ENCODE measurements at places on chromosomes 16 and 17.

- DNase-seq = no peak
These were observed 49.4 kb downstream of the XPO6 start for GRCh38 chr16:28162326-28162877.

DNA sequence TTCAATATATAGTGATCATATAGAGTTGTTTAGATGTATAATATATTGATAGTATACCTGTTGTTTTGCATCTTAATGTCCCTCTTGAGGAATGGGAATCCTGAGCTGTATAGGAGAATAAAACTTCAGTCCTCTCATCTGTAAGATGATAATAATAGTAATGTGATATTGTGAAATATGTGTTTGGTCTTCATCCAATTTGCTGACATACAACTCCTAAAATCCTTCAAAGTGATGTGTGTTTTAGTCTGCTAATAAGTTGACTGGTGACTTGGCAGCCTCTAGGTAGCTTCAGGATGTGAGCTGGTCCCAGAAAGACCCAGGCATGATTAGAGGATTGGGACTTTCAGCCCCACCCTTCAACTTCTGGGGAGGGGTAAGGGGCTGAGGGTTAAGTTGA lies 22.8 kb upstream of the NFAT5 start:
- no peak for DNase-seq

- no peak for DNase-seq
These were observed 75.6 kb downstream of the SPECC1 start for GRCh38 chr17:20084621-20085282.

DNA sequence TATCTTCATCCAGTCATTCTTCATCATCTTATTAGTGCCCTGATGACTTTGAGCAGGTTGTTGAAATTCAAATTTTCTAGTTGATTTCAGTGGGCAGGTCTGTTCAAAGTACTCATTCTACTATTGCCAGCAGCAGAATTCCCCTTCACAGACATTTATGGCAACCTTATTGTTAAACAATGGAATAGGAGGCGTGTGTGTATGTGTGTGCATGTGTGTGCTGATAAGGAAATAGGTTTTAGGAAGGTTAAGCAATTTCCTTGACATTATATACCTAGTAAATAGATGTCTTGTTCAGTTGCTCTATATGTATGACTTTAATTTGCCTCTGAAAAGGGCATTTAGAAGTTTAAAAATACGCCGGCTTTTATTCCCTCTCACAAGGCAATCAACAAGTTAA lies 601.4 kb upstream of the CA10 start:
- no peak for DNase-seq

GRCh38 chr16:79664407-79664806 lies 63.9 kb upstream of the MAF start:
- DNase-seq = no peak

DNA sequence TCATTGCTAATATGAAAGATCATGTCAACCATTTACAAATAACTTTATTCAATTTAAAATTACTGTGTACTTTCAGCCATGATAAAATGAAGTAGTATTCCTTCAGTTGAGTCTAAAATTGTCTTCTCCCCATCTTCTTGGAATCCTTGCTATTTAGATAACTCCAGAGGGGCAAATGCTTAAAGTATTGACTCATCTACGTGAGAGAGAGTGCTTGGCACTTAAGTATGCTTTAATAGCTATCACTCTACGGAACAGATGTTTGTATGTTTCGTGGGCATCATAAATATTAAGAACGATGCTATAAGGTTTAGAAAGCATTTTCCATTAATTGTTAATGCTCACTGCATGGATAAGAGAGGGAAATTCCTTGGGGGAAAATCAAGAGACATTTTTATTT lies 69.3 kb upstream of the MED13 start:
- no peak for DNase-seq

GRCh38 chr17:78133971-78134898 lies 3.7 kb downstream of the TMC8 start:
- no peak for DNase-seq

DNA sequence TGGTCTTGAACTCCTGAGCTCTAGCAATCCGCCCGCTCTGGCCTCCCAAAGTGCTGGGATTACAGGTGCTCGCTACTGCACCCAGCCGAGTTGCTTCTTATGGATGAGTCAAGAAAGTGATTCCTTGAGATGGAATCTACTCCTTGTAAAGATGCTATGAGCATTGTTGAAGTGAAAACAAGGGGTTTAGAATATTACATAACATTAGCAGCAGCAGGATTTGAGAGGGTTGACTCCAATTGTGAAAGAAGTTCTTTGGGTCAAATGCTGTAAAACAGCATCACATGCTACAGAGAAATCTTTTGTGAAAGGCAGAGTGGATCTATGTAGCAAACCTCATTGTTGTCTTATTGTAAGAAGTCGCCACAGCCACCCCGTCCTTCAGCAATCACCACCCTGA lies 72.7 kb downstream of the NT5M start:
- DNase-seq = no peak

DNA sequence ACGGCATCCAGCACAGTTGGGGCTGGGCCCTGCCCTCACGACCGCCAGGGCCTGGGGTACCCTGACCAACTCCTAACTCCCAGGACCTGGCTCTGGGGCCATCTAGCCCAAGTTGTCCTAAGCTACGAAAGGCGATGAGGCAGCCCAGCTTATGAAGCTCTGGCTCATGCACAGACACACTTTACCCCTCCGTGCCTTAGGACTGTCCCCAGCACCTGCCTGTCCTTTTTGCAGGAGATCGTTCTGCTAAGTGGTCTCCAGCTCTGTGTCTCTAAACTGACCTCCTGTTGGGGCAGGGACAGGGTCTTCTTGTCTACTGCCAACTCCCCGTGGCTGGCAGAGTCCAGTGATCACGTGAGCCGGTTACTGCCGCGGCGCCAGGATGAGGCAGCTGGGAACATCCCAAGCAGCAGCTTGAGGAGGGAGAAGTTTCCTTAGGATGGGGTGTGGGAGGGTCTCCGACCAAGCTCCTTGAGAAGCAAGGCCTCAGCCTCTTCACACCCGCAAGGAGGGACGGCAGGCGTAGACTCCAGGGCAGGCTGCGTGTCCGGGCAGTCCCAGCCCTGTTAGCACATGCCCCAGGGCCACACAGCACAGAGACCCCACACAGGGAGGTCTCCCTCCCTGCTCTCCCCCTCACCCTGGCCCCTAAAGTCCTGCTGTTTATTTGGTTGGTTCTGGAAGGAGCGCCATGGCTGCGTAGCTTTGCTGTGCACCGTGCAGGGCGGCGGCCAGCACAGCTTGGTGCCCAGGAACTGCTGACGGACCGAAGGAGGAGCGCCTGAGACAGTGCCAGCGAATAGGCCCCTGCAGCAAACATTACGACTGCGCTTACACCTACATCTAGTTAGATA lies 16.4 kb upstream of the METRNL start:
- peak; percentile 45 for DNase-seq

- DNase-seq = no peak
These were observed 47.4 kb upstream of the SMURF2 start for GRCh38 chr17:64709481-64709880.

DNA sequence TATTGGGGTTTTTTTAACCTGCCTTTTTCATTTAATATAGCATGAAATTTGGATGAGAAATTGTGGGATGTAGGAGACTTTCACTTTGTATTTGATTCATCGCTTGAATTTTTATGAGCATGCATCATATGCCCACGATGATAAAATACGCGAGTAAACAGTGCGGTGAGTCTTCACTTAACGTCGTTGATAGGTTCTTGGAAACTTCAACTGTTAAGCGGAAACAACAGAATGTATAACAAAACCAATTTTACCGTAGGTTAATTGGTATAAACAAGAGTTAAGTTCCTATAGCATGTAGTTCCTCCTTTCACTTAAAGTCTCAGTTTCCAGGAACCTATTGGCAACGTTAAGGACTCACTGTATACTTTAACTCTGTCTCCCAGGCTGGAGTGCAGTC lies 28.7 kb downstream of the MMP15 start:
- no peak for DNase-seq

DNA sequence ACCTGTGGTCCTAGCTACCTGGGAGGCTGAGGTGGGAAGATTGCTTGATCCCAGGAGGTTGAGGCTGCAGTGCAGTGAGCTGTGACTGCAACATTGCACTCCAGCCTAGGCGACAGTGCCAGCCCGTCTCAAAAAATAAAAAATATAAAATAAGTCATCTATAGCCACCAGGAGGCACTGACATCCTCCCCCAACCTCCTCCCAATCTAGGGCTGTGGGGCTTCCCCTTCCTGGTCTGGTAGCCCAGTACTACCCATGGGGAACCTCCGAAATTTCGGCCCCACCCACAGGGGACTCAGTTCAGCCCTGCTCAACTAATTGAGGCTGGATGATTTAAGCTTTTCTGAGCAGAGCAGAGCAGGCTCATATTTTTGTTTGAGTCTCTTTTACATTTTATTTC lies 3.2 kb downstream of the ZSCAN10 start:
- DNase-seq = no peak

- DNase-seq = no peak
These were observed 18.3 kb downstream of the TBC1D16 start for GRCh38 chr17:80017226-80018010.
